ENCODE measurements at places on chromosomes 11 and 22.

- DNase-seq = no peak
Observed at GRCh38 chr11:47276923-47277322, 7.0 kb downstream of the MADD start.

DNA sequence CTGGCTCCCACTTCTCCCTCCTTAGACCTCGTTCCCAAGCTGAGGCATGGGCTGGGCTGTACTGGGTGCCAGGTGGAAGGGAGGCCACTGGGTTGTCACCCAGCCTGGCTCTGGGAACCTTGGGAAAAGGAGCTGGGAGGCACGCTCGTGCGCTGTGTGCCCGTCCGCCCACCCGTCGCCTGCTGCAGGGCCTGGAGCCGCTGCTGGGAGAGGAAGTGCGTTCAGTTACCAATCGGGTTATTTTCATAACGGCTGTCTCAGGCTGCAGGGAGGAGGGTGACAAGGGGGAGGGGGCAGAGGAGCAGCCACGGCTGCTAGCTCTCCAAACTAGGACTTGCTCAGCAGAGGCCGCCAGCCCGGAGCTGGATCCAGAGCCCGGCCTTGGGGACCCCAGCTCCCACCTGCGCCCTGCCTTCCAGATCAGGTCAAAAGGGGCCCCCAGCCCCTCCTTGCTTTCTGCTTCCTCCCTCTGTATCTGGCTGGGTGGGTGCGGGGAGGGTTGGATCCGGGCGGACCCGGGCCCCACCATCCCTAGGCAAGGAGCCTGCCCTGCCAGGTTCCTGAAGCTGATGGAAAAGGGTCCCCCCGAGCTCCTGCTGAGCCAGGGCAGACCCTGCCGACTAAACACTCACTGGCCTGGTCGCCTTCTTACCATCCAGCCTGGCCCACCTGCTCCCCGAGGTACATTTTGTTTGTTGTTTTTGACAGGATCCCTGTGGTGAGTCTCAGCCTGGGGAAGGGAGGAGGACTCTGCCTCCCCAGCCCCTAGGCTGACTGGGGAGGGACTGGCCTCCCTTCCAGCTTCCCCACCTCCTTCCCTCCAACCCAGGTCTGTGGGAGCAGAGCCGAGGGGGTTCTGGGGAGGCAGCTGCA is 14.3 kb downstream of the DGKZ start:
- DNase-seq = no peak

GRCh38 chr11:74819400-74819799 is 70.8 kb downstream of the RNF169 start:
- DNase-seq = no peak

GRCh38 chr22:46087816-46088277 is 62.5 kb upstream of the PPARA start:
- no peak for DNase-seq

DNA sequence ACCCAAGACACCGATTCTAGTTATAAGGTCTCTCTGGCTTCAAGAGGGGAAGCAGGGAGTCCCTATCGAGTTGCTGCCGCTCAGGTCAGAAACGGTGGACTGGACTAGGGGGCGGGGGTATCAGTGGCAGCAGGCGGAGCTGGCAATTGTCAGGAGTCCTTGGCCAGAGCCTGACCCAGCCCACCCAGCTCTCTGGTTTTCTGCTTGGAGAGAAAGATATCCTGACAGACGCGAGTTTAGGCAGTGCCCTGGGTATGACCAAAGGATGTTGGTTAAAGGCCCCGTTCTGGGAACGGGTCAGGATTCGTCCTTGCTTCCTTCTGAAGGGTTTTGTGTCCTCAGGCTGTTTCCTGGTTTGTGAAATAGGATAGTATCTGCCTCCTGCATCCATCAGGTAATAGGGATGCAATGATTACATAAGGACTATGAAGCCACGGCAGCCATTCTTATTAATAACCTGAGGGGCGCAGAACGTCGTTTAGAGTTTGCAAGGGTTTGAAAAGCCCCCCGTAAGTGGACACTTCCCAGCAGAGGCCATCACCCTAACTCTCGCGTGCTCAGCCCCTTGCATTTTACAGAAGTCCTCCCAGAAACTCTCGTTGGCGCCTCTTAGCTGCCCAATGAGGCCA is 700 bp upstream of the DEPDC5 start:
- no peak for DNase-seq

- DNase-seq = no peak
Observed at GRCh38 chr11:60756307-60757032, at the start of gene MS4A15. Gene MS4A15, plus strand, starts transcription at chr11:60756867. Its CDS starts 6,867 bp downstream, at chr11:60763734.

GRCh38 chr11:47443028-47443700 is 5.8 kb downstream of the RAPSN start:
- no peak for DNase-seq

GRCh38 chr11:17476317-17477083 is at the start of gene ABCC8:
Gene ABCC8, minus strand, starts transcription at chr11:17476845. Its CDS starts 69 bp downstream, at chr11:17476776.
- DNase-seq = no peak

GRCh38 chr11:97092823-97093222 is 703.0 kb downstream of the JRKL start:
- no peak for DNase-seq

DNA sequence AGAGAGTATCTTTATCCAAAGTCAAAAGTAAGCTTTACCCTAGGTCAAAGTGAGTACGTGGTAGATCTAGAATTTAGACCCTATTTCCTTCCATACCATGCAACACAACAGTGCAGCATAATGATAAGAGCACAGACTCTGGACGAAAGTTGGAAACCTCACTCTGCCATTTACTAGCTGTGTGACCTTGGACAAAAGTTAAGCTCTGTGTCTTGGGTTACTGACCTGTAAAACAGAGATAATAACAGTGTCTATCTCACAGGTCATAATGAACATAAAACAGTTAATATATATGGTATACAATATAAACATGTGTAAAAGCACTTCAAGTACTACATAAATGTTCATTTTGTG is 13.6 kb upstream of the CHRNA10 start:
- no peak for DNase-seq

DNA sequence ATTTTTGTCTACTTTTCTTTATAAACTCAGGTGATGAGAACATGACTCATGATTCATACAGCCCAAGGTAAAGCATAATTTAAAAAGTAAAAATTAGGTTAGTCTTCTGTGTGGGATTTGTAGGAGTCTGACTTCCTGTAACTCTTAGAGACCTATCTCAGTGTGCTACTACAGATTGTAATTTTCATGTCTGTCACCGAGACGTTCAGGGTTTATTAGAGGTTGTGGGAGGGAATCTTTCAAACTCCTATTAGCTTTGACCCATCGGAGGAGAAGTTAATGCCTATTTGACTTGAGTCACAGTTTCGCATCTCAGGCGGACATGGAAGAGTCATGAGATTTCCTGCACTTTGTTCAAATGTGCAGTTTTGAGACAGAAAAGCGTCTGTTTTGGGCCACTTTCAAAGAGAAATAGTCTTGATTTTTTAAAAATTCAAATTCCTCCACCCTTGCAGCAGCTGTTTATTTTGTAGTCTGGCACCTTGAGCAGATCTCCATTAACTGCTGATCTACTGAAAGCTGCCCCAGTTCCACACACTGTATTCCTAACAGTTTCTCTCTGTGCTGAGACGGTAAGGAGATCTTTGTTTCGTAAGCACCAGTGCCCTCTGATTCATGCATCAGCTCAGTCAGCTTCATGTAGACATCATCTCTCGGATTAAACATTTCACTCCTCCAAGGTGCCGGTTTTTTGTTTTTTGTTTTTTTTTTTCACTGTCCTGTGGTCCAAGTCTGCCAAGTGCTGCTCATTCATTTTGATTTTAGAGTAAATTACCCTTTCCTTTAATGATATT is 24.3 kb downstream of the ALKBH3 start:
- no peak for DNase-seq

- no peak for DNase-seq
Observed at GRCh38 chr11:133172349-133172748, 360.0 kb downstream of the OPCML start.

DNA sequence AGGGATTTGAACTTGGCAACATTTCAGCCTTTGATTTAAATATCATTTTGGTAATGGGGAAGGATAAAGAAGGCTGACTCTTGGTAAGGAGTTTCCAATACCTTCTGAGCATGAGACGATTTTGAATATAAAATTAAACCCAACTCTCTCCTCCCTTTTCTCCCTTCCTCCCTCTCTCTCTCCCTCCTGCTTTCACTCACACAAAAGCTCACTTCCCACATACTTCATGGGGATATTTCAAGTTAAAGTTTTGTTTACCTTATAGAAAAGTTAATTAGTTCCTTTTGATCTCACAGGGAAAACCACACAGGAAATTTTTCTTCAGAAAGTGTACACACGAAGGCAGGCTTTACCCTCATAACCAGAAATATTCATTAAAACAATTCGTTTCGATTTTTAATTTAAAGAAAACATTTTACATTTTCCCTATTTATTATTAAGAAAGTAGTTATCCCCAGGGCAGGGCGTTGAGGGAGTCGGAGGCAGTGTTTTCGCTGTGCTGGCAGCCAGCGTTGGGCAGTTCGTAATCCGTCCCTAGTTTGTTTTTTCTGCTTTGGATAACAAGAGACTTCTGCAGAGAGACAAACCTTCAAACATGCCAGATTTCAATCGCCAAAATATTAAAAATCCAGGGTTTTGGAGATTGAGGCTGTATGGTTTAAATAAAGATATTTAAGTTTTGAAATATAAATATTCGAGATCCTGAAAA is 25.3 kb upstream of the ALX4 start:
- no peak for DNase-seq

GRCh38 chr11:74686792-74687191 is 44.4 kb downstream of the CHRDL2 start:
- DNase-seq = no peak

DNA sequence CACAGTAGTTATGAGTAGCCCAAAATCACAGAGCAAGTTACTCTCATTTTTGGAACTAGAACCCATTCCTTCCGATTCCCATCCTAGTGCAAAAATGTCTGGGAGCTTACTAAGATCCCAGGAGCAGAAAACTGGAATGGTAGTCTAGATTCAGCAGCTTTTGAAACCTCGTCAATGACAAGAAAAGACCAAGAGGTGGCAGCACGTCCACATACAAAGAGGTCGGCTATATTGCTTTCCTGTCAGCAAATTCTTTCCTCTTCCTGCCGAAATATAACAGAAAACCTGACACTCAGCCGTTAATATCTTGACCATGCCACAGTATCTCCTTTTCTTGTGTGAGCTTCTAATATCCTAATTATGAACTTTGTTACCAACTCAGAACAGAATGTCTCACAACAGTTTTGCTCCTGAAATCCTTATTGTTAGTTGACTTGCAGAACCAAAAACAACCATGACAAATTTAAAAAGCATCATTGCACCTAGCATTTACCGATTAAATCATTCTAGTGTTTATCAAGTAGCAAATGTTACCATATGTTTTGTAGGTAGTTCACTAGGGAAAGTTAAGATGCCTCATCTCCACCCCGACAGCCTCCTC is 92.8 kb upstream of the OR9G4 start:
- peak; percentile 10 for DNase-seq

DNA sequence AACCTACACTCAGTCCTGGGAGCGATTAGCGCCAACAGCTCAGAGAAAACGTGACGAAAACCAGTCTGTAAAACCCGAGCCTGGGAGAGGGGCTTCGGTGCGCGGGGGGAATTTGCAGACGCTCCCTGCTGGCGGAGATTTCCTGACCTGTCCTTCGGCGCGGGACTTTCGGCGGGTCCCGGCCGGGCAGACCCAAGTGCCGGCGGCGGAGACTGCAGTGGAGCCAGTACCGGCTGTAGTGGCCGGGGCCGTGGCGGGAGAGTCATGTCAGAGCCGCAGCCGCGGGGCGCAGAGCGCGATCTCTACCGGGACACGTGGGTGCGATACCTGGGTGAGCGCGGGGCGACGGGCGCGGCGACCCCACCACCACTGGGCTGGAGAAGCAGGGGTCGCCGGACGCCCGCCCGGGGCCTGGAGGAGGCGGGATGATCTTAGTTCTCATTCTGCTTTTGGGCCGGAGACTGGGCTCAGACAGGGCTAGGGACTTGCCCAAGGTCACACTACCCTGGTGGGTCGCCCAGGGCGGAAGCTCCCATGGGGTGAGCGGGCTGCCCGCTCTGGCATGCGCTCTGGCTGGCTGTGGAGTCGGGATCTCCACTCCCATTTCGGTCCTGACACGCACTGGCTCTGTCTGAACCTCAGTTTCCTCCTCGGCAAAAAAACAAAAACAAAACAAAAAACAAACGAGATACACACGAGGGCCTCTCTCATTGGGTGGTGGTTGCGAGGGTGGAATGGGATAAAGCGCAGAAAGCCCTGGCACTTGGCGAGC is at the start of gene MTFP1:
Gene MTFP1, plus strand, starts transcription at position 153 of the 772 bp plus-strand sequence. Its CDS starts 112 bp downstream, at position 265.
- peak; percentile 44 for DNase-seq

GRCh38 chr11:47418454-47419259 is 7.6 kb downstream of the PSMC3 start:
- no peak for DNase-seq

- no peak for DNase-seq
Observed at GRCh38 chr11:130727157-130728119, 188.8 kb downstream of the SNX19 start.

- no peak for DNase-seq
Observed at GRCh38 chr22:36144886-36145541, 15.5 kb downstream of the APOL3 start.

DNA sequence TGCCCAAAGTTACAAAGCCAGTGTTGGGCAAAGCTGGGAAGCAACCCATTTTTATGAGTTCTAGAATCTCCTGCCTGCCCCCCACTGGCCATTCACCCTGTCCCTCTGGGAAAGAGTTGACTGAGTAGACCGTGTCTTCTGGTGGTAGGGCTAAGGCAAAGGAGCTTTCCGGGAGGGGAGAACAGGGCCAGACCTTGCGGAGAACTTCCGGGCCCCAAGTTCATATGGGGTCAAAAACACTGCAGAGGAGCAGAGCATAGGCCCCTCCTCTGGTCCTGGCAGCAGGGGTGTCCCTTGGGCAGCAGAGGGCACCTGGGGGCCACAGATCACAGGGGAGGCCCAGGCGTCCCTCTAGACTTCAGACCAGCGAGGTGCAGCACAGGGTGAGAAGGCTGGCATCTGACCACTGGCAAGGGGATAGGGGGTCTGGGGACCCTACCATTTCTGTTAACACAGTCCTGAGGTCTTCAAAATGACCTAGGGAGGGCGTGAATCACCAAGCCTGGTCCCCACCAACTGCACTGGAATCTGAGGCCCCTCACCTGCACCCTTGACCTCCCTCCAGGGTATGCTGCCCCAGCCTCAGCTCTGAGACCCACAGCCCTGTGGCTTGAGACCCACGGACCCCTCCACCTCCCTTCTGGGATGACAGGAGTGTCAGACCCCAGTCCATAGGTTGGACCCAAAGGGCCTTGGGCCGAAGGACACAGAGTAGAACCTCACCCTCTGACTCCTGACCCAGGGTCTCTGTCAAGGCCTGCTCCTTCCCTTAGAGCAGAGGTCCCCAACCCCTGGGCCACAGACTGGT is 1.3 kb upstream of the ARAP1 start:
- no peak for DNase-seq

- DNase-seq = no peak
Observed at GRCh38 chr11:63603180-63603518, 11.1 kb downstream of the PLAAT3 start.
